Progenitor cell of endocrine pancreas (in vitro differentiated cells): ENCODE measurements at places on chromosomes 1 and 21.

GRCh38 chr1:236556606-236557005, 32.8 kb downstream of the LGALS8 start:
- no peak for DNase-seq

GRCh38 chr1:58459911-58460310, 86.6 kb downstream of the OMA1 start:
- DNase-seq: no peak

- peak; percentile 66 for DNase-seq
Observed at GRCh38 chr1:26529655-26530409, at the start of gene RPS6KA1. Gene RPS6KA1, plus strand, starts transcription at chr1:26529761. Its CDS starts 160 bp downstream, at chr1:26529921.

DNA sequence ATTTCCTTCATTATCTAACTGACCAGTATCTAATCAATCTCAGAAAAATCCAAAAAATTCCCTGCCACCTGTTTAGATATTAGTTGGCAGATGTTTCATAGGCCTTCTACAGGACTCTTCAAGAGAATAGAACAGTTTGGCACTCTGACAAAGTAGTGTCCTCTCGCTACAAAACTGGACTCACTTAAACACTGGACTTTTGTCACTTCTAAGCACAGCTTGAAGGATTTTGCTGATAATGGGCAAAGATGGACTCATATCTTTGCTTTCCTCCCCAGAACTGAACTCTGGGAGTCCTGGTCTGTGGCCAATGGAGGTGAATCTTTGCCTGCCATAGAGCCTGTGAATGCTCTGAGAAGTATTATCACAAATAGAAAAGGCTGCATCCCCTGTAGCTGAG, 58.2 kb upstream of the ZNF326 start:
- DNase-seq: no peak

DNA sequence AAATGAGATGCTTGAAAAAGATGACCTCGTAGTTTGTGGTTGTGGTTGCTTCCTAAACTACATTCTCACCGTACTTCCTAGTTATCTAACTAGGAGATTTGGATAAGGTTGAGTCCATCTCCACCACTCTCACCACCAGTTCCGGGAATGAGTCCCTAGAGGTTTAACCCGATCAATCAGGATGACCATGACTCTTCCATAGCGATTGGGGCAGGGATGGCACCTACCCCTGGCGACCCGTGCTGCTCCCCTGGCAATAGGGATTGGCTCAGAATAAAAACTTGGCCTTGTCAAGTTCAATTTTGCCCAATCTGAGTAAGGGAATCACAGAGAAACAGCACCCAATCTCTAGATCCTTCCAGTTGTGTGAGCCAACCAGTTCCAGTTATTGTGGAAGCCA, 2.7 kb upstream of the MIS18A start:
- DNase-seq: no peak

GRCh38 chr1:11184973-11185372, 4.2 kb upstream of the ANGPTL7 start:
- no peak for DNase-seq

- DNase-seq: no peak
Observed at GRCh38 chr1:67618285-67619018, 66.5 kb upstream of the GADD45A start.

- no peak for DNase-seq
Observed at GRCh38 chr1:117615474-117615873, 9.6 kb downstream of the TENT5C start.

DNA sequence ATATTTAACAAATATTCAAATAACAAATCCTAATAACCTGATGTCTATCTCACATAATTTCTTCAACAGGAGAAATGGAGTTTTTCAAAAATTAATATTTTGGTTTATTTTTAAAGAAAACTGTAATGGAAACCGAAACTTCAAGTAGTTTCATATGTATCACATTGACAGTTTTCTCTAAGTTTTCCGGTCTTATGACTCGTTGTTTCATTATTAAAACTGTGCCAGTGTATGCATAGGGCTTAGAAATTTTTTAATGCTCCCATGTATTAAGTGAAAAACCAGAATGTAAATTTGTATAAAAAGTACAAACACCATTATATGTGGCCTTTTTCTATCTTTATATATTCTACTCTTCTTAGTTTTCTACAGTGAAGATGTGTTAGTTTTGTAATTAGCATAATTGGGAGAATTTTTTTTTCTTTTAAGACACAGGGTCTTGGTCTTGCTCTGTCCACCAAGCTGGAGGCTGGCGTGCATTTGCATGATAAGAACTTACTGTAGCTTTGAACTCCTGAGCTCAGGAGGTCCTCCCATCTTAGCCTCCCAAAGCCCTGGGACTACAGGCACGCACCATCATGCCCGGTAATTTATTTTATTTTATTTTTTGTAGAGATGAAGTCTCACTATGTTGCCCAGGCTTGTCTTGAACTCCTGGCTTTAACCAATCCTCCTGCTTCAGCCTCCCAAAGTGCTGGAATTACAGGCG, 43.9 kb upstream of the SAMSN1 start:
- no peak for DNase-seq

GRCh38 chr1:20483098-20483832, 2.7 kb downstream of the CAMK2N1 start:
- no peak for DNase-seq

GRCh38 chr1:40745176-40745575, 38.4 kb upstream of the KCNQ4 start:
- no peak for DNase-seq

DNA sequence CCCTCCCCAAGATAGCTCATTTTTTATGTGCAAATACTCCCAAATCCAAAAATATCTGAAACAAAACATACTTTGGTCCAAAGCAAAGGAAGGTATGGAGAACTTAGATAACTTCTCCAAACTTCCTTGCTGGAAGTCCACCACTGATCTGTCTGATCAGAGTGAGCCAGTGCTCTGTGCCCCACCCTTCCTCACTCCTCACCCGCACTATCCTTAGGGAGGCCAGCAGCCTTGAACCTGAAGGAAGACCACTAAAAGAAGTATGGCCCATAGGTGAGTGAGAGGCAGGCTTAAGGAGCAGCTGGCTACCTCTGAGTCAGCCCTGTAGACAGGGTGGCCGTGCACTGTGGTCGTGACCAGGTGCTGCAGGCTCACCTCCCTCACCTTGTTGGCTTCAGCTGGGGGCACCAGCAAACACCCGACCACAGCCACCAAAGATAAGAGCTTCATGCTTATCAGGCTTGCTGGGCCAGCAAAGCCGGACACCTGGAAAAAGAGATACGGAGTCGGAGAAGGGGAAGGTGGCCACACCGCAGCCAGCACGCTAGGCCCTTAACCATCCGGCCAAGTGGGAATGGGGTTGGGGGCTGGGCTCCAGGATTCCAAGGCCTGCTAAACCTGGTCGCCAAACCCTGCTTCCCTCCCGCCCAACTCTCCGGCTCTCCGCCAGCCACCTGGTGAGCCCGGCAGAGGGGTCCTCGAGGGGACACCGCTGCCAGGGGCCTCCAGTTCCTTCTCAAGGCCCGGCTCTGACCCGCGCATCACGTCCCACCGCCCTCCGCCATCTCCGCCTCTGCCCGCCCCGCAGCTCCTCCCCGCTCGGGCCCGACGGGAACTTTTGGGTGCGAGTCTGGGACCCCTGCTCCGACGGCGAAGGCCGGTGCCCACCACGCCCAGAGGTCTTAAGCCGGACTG, 543 bp downstream of the TMEM9 start:
- peak; percentile 44 for DNase-seq

GRCh38 chr21:42276526-42277154, 38.6 kb downstream of the TFF3 start:
- no peak for DNase-seq

DNA sequence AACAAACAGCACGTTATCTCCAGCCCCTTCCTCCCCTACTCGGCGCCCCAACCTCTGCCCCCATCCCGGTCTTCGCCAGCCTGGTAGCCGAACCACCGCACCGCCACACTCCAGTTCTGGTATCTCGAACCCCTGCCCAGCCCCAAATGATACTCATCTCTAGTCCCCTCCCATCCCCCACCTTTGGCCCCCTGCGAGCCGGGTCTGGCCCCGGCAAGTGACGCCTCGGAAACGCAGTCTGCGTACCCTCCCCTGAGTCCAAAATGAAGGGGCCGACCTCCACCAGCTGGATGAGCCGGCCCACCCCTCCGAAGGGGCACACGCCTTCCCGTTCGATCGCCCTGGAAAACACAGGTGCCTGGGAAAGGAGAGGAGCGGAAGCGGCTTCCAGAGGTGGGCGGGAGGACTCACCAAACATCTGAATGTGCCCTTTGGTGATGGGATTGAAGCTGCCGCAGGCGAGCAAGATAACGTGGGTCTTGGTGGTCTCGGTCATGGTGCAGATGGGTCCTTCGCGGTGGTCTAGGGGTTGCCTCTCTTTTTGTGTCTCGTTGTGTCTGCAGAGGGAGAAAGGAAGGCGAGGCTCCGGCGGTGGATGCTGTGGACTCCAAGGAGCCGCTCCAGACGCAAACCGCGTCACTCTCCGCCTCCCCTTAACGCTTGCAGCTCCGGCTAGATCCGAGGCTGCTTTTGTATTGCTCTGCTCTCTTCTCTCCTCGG, at the start of gene NMNAT2:
TSS of gene NMNAT2 (minus strand) at position 609 of the 720 bp plus-strand sequence. CDS start at position 496, 113 bp downstream.
- DNase-seq: no peak

- no peak for DNase-seq
Observed at GRCh38 chr21:30793581-30794314, 19.3 kb downstream of the KRTAP8-1 start.

- DNase-seq: peak; percentile 79
Observed at GRCh38 chr1:23772049-23772853, 6.0 kb upstream of the PITHD1 start.

DNA sequence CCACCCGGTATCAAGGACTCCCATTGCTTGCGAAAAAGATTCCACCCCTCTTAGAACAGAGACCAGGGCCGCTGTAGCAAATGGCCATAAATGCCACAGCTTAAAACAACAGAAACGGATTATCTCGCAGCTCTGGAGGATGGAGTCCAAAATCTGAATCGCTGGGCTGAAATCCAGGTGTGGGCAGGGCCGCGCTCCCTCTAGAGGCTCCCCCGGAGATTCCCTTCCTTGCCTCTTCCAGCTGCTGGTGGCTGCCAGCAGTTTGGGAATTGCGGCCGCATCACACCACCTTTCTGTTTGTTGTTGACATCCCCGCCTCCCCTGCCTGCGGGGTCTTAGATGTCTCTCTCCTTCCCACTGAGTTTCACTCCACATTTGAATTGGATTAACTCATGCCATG, 15.6 kb downstream of the PDE9A start:
- no peak for DNase-seq

GRCh38 chr1:86887479-86888162, 26.3 kb downstream of the SELENOF start:
- DNase-seq: no peak

- no peak for DNase-seq
Observed at GRCh38 chr1:63868268-63868781, 94.5 kb downstream of the ROR1 start.

GRCh38 chr1:200659269-200659668, 10.4 kb downstream of the DDX59 start:
- DNase-seq: no peak
